ENCODE measurements at places on chromosomes 2 and 18.
A peak's percentile ranks its signal among the peaks of the same experiment; 100 is the strongest.

- no peak for DNase-seq
These were observed 131.8 kb downstream of the KCNH7 start for GRCh38 chr2:162706770-162707169.

- no peak for DNase-seq
These were observed 323.0 kb downstream of the TXNL1 start for GRCh38 chr18:56315363-56315762.

DNA sequence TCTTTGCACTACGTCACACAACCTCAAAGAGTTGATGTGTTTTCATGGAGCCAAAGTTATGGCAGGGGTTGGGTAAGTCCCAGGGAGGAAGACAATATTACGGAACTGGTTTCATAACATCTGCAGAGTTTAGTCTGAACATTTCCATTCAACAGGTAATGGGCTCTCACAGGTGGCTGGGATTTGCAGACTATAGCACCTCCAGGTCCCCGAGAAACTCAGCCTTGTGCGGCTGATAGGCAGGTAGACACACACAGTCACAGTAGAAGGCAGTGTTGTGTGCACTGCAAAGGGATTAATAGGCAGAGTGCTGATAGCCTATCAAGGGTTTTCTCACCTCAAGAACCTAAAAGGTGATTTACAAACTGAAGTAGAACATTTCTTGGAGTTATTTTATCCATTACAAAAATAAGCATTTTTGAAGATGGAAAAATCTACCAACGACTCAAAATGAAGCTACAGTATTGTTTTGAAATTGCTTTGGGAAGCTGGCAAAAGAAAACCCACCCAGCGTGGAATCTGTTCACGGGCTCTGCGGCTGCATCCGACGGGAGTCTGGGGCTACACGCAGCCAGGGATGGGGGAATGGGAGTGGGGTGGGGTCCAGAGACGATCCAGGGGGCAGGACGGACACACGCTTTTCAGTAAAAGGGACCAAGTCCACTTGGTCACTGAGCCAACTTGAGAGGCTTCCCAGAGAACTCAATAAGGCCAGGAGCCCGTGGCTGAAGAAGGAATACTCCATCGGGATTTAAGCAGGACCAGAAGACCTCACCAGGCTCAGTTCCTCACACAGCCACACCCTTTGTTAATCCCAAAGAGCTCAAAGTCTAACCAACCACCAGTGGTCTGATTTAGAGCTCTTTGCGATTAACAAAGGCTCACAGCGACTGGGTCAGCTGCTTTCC, 82.9 kb downstream of the CHRNA1 start:
- DNase-seq, result no peak

- no peak for DNase-seq
These were observed 258.9 kb downstream of the METTL4 start for GRCh38 chr18:2312440-2312839.

DNA sequence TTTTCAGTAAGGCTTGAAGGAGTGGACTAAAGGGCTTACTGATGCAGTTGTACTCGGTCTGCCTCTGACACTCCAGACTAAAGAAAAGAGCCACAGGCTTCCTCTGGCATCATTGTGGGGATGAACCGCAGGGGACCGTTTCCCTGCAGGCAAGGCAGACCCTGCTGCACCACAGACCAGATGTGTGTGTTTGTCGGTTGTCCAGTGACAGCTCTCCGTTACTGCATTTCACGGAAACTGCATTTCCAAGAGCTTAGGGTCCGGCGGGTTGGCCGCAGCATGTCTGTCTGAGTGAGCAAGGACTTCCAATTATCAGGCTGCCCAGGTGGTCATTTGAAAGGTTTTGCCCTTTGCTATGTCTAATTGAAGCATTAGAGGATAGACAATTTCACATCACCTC, 98.1 kb downstream of the FAM210A start:
- DNase-seq, result no peak

DNA sequence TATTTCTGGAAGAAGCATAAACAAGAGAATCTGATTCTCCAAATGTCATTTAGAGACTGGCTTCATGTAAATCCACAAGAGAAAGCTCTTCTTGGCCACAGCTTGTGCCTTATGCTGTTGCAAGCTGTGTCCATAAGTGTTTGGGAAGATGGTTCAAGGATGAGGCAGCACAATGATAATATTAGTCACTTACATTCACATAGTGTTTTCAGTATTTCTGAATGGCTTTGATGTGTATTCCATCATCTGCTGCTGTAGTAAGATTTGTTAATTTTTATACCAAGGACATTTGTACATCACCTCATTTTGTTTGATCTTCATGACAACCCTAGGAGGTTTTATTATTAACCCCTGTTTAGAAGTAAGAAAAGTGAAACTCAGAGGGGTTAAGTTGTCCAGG, 29.9 kb downstream of the CREG2 start:
- no peak for DNase-seq

GRCh38 chr2:107182981-107183380, 297.0 kb upstream of the ST6GAL2 start:
- no peak for DNase-seq

- no peak for DNase-seq
These were observed 643 bp downstream of the PLCL1 start for GRCh38 chr2:197804758-197805714.

- peak; percentile 33 for DNase-seq
These were observed at the start of gene BIN1 for GRCh38 chr2:127106991-127107621. TSS of gene BIN1 (minus strand) at chr2:127107154. CDS start at chr2:127106943, 211 bp downstream.

GRCh38 chr18:6639305-6639704, 90.2 kb upstream of the ARHGAP28 start:
- no peak for DNase-seq

- no peak for DNase-seq
These were observed 190.2 kb downstream of the MYCN start for GRCh38 chr2:16130541-16130880.

DNA sequence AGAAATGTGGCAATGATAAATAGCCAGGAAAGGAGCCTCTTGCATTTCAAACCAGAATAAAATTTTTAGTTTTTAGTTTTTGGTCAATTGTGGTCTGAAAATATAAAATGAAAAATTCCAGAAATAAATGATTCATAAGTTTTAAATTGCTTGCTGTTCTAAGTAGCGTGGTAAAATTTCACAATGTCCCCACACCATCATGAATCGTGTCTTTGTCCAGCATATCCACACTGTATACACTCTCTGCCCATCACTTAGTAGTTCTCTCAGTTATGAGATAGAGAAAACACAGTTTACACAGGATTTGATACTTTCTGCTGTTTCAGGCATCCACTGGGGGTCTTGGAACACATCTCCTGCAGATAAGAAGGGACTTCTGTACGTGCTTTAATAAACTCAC, 783.9 kb downstream of the TSN start:
- DNase-seq, result no peak

GRCh38 chr2:46297546-46298271, 502 bp downstream of the EPAS1 start:
- no peak for DNase-seq

DNA sequence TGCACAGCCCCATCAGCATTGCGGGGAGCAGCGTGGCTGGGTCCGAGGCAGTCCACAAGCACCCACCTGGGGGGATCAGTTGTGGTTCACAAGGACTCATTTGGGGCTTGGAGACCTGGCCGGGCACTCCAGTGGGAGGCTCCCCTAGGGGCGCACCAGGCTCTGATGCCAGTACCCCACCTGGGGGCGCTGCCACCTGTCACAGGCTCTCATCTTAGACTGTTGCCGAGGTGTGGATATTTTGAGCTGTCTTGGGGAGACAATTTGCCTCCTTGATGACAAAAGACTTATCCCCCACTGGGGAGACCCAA, 3.0 kb downstream of the ADRA2B start:
- DNase-seq, result no peak

DNA sequence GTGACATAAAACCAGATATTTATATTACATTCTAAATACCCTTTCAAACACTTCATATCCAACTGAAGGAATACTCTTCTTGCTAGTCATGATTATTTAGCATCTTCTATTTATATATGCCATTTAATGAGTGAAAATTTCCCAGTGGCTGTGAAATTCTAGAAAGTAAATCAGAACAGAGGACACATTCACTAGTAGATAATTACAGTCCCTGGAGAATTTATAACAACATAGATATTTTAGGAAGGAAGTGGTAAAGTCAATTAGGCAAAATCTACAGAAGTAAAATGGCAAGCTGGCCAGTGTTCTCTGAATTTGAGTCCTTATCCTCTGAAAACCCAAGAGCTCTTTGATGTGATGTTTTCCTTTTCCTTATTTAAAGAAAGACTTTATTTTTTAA, 121.8 kb downstream of the PMAIP1 start:
- DNase-seq, result no peak

GRCh38 chr2:167844714-167845530, 402.5 kb downstream of the STK39 start:
- no peak for DNase-seq

DNA sequence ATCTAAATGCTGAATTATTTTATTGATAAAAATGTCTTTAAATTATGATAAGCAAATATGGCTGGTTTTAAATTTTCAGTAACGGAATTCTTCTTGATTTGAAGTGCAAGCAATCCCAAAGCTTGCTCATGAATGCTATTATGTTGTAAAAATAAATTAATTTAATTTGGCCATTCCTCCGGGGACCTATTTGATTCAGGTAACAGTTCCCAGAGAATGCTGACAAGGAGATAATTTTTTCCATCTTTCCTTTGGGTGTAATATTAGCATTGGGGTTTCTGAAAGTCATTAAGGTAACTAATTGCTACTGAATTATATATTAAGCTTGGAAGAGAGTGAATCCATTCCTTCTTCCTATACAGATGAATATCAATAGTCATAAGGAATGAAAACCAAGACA, 12.5 kb upstream of the RMDN2 start:
- no peak for DNase-seq

- DNase-seq, result no peak
These were observed 95.9 kb upstream of the RMDN2 start for GRCh38 chr2:37829202-37829601.

GRCh38 chr2:108266218-108266617, 22.5 kb upstream of the SULT1C2 start:
- DNase-seq, result no peak

- no peak for DNase-seq
These were observed 1.1 kb upstream of the TXNDC2 start for GRCh38 chr18:9884532-9885140.

GRCh38 chr2:156332284-156332533, 312 bp downstream of the NR4A2 start:
- no peak for DNase-seq

GRCh38 chr2:85713836-85714235, 19.7 kb downstream of the GNLY start:
- no peak for DNase-seq

- no peak for DNase-seq
These were observed 140.2 kb upstream of the ETAA1 start for GRCh38 chr2:67256892-67257291.

DNA sequence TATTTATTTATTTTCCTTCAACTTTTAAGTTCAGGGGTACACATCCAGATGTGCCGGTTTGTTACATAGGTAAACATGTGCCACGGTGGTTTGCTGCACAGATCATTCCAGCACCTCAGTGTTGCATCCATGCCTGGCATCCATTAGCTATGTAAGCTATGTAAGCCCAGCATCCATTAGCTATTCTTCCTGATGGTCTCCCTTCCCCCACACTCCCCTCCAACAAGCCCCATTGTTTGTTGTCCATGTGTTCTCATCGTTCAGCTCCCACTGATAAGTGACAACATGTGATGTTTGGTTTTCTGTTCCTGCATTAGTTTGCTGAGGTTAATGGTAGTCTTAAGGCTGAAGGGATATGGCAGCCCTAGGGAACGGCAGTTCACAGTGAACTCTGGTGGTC, 203.4 kb downstream of the CTNNA2 start:
- no peak for DNase-seq

- DNase-seq, result no peak
These were observed 25.0 kb downstream of the ATOH8 start for GRCh38 chr2:85778646-85779379.

DNA sequence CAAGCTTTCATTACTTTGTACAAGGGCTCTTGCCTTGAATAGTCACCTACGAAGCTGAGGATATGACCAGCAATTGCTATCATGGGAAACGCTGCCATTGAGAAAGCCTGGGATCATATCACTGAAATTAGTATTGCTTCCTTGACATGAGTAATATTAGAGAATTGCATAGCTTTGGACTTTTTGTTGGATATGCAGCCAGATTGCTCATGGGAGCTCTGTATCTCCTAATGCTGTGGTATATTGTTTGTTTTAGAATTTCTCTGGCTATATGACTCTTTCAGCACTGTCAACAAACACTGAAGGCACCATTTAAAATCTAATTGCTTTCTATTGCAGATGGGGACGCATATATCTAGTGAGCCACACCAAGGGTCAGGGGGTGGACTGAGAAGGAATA, 80.0 kb upstream of the WDSUB1 start:
- no peak for DNase-seq

GRCh38 chr2:241126201-241126611, 23.1 kb downstream of the PASK start:
- DNase-seq, result no peak

DNA sequence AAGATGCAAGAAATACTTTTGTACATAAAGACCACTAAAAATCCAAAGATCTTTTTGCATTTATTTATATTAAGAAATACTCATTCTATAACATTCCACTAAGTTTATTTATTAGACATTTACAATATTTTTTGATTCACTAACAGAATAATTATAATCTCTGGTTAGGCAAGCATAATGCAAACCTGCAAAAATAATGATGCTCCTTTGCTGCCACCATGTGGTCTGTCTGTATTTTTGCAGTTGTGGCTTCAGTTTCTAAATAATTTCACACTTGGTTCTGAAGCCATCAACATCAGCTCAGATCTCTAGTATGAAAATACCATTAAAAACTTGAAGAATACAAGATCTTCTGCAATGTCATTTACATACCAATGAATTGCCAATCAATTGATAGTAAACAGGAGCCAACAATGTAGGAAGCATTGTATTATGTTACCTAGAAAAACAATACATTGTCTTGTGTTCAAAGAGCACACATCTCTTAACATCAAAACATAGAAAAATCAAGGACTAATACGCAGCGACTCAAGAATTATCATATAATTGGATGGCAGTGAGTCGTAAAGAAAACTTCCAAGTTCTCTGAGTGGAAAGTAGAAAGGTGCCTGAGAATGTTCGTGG, 28.8 kb upstream of the WDR75 start:
- no peak for DNase-seq

GRCh38 chr2:39524756-39525635, 87.9 kb upstream of the MAP4K3 start:
- DNase-seq, result no peak

- no peak for DNase-seq
These were observed 16.5 kb downstream of the FIGN start for GRCh38 chr2:163719331-163719730.

DNA sequence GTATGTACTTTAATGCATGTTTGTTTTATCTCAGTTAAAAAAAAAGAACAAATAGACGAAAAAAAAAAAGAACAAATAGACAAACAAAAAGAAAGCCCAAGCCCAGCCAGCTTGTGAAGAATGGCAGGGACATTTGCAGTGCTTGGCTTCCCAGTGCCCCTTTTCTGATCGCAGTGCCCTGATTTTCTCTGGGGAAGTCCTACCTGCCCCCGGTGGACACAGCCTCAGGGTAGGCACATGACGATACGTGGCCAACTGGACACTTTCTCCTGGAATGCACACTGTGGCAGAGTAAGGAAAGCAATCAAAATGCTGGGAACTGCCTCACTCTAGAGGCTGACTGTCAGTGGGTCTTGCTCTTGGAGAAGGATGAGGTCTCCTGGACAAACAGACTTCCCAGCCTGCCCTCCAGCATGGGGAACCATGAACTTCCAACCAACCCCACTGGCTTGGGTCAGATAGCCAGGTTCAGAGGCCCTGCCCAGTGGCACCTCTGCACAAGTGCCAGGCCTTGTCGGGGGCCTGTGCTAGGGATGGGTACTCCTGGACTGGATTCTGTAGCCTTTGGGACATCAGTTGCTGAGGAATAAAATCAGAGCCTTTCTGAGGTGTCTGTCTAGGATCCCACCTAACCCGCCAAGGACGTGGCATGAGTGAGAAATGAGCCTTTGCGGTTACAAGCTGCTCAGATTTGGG, 76.7 kb downstream of the INHBB start:
- DNase-seq, result no peak

Measured in stimulated activated CD8-positive, alpha-beta memory T cell treated with anti-CD3 and anti-CD28 coated beads, Interleukin-15, amount 100 ng/mL, for 24 hours (primary cell).